ENCODE measurements at places on chromosomes 6 and 20. TPM values are rescaled to one million over a fixed set of nuclear protein-coding genes. Genes with fewer than 3 reads are reported as not detected.

BRPF3 gene
- 39.3 TPM for total RNA-seq

DNA sequence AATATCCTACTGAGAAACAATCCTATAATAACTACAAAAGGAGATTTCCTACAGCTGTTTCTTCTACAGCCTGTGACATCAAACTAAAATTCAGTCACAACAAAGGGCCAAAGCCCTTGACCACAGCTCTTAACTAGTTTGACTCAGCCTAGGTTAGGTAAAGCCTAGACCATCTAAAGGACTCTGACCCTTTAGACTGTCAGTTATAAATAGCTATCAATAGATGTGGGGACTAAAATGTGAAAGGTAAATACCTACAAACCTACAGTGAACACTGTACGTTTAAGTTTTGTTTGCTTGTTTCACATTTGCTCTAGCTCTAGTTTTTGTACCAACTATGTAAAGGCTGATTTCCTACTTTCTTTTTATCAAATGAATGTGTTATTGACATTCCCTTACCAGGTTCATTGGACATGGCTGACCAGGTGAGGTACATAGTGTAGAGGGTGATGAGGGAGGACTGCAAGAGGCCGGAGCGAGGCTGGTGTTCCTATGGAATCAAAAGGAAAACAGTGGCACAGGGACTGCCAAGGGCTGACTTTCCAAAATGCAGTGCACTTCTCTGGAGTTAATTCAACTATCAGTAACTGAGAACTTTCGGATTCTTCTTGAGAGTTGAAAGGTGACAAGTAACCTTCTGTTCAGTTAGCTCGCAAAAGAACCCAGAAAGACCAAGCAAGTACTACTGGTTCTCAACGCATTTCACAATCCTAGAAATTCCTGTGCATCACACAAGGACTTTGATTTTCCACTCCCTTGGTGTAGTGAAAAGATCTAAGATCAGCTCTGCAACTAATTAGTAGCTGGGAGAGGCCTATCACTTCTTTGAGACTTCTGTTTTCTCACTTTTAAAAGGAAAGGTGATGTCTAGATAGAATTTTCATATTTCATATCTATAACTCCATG lies 17.2 kb downstream of the SERINC3 start:
- DNase-seq, result no peak

RIPOR3 gene
- total RNA-seq, result 19.1 TPM

GRCh38 chr6:134007077-134007476 lies 45.3 kb downstream of the SLC2A12 start:
- DNase-seq, result no peak

DNA sequence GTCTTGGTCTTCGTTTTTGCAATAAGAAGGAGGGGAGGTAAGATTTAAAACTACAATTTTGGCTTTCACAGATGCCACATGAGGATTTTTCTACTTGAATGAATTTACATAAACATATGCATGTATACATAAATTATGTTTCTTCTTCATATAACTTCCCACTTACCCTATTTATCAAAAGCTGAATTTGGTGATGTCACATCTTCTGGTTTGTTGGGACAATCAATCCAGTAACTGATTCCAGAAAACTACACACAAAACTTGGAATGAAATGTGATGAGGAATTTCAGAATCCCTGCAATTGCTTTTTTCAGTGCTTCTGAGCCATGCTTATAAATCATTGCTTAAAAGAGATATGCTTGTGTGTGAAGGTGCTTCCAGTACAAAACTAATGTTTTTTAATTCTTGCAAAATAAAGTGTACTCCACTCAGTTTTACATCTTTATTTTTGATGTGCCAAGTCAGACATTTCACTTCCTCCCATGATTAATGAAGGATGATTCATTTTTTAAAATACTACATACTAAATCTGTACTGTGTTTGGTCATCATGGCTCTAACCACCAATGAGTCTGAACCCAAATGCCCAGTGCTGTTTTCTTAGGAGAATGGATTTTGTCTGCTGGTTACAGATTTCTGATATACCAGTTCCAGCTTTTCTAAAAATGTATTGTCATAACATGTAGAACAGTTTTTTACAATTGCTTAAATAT lies 32.1 kb upstream of the RIN2 start:
- DNase-seq, result no peak

GRCh38 chr6:159654483-159655098 lies 38.5 kb downstream of the SOD2 start:
- DNase-seq, result peak; percentile 80

DNA sequence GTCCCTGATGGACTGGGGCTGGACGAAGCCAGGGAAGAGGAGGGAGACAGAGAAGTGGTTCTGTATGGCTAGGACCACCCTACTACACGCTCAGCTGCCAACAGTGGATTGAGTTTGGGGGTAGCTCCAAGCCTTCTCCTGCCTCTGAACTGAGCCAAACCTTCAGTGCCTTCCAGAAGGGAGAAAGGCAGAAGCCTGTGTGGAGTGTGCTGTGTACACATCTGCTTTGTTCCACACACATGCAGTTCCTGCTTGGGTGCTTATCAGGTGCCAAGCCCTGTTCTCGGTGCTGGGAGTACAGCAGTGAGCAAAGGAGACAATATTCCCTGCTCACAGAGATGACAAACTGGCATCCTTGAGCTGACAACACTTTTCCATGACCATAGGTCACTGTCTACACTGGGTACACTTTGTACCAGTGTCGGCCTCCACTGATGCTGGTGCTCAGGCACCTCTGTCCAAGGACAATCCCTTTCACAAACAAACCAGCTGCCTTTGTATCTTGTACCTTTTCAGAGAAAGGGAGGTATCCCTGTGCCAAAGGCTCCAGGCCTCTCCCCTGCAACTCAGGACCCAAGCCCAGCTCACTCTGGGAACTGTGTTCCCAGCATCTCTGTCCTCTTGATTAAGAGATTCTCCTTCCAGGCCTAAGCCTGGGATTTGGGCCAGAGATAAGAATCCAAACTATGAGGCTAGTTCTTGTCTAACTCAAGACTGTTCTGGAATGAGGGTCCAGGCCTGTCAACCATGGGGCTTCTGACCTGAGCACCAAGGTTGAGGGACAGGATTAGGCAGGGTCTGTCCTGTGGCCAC lies 11.3 kb upstream of the RBCK1 start:
- DNase-seq, result no peak

GRCh38 chr6:168935628-168936010 lies 318.0 kb downstream of the THBS2 start:
- DNase-seq, result no peak

DYNLRB1 gene
- total RNA-seq, result 144 TPM

ADGRF5 gene
- 0.31 TPM for total RNA-seq

DNA sequence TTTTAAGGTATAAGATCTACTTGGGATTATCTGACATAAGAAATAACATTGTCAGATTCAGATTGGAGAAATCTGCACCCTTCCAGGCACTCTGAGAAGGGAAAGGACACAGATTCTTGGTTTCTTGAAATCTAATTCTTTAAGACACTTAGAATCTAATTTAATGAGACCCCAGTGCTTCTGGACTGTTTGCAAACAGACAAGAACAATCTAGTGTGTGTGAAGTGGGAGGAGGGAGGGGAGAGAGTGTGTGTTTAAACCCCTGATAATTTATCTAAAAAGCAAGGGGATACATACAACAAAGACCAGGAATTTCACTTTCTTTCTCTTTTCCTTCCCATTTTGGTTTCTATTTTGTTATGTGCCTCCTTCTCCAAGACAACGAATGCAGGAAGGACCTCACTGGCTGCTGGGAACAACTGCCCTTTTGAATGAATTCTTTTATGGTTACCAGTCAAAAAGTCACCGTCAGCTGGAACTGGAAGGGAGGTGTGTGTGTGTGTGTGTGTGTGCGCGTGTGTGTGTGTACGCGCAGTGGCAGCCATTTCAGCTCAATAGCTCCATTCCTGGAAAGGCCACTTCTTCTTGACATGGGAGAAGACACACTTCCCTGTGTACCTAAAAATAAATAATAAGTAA lies 129.4 kb downstream of the BCAS1 start:
- DNase-seq, result no peak

TIAM2 gene
- 9.1 TPM for total RNA-seq

GRCh38 chr6:15508931-15509330 lies 153.9 kb downstream of the DTNBP1 start:
- no peak for DNase-seq

MUCL3 gene
- total RNA-seq, result not detected

OR12D1 gene
- not detected for total RNA-seq

CALHM6 gene
- total RNA-seq, result not detected

DNA sequence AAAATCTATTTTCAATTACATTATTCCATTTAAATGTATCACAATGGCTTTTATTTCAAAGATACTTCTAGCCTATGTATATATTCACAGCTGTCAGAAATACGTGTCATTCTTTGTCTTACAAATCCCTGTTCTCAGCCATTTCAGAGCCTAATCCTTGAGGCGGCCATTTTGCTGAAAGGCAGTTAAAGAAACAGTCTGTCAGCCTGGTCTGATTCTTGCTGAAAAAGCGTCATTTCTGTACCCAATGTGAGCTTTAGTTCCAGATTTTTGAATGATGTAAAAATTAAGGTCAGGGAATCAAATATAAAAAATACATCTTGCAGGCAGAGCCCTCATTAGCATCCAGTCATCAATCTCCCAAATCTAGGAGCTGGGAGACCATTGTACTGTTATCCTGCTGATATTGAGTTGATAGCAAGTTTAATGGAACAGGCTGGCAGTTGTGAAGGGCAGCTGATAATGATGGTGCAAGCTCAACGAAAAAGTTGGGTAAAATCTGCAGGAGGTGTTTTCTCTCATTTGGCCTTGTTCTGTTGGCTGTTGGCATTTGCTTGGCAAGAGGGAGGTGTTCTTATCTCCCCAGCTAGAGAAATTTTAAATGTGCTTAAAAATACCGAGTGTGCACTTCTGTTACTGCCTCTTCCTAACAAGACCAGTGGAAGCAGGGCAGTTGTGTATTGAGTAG lies 314.8 kb downstream of the SOX4 start:
- no peak for DNase-seq

MCHR2 gene
- total RNA-seq, result not detected

ANGPT4 gene
- total RNA-seq, result not detected

TOMM34 gene
- 49.3 TPM for total RNA-seq

LY6G6F gene
- total RNA-seq, result not detected

C6orf58 gene
- 0.64 TPM for total RNA-seq

GRCh38 chr6:77397561-77397960 lies 65.7 kb downstream of the HTR1B start:
- DNase-seq, result no peak
